ENCODE measurements at places on chromosomes 7 and 10.
A peak's percentile ranks its signal among the peaks of the same experiment; 100 is the strongest.

DNA sequence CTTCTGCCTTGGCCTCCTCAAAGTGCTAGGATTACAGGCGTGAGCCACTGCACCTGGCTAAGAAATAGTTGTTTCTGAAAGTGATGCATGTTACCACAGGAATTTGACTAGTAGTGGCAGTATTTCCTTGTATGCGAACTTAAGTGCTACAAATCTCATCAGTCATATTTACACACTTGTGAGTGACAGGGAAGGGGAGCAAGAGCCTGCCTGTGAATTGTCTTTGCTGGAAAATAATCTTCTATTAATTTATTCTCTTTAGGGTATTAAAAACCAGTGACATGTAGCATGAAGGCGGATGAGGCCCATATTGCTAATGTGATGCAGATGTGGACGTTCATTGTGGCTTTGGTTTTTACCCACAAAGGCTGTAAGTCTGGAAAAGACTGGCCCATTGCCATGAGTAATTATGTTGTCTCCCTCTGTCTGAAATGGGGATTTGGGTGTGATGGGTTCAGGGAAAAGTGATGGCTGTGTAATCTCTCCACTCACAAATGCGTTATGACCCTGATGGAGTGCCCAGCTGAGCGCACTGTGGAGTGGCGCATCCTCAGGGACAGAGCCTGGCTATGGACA is 97.6 kb downstream of the CCNY start:
- peak; percentile 42 for DNase-seq

GRCh38 chr7:107622429-107622828 is 38.2 kb upstream of the SLC26A4 start:
- DNase-seq: no peak

GRCh38 chr10:71766717-71767419 is 6.5 kb downstream of the VSIR start:
- peak; percentile 28 for DNase-seq

DNA sequence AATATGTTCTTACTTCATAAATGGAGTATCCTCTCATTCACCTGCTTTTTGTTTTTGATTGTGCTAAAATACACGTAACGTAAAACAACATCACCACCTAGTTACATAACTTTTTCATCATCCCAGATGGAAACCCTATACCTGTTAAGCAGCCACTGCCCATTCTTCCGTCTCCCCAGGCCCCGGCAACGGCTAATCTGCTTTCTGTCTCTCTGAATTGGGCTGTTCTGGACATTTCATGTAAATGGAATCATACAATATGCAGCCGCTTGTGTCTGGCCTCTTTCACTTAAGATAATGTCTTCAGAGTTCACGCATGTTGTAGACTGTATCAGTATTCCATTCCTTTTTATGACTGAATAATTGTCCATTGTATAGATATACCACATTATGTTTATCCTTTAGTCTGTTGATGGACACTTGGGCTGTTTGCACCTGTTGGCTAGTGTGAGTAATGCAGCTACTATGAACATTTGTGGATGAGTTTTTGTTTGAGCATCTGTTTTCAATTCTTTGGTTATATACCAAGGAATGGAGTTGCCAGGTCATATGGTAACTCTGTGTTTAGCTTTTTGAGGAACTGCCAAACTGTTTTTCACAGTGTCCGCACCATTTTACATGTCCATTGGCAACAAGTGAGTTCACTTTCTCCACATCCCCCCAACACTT is 14.1 kb upstream of the SUN1 start:
- peak; percentile 75 for DNase-seq

DNA sequence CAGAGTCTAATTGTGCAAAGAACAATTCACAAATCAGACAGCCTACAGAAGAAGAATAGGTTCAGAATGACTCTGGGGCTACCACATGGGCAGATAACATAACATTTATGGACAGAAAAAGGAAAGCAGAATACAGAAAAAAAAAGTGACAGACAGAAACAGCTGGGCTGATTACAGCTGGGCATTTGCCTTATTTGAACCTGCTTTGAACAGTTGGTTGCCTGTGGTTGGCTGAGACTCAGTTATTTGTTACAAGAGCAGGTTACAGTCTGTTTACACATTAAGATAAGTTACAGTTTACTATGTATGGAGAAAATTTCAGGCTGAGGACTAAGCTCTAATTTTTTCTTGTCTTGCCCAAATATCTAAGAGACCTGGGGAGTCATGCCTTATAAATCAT is 327.2 kb downstream of the GALNT17 start:
- no peak for DNase-seq

DNA sequence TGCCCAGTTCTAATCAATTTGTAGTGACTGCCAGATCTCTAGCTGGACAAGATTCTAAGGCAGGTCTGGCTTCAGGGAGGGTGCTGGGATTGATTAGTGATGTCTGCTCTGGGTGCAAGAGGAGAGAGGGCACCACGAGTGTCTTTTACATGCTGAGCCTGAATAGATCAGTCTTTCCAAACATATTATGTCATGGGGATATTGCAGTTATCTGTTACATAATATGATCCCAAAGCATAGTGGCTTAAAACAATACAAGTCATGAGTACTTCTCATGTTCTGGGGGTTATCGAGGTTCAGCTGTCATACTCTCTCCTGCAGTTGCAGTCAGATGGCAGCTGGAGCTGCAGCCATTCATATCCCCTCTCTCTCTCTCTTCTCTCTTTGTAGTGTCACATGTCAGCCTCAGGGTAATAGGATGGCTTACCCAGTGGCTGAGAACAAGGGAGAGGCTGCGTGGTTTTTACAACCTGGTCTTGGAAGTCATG is 26.0 kb downstream of the SLC29A3 start:
- no peak for DNase-seq

GRCh38 chr10:121340271-121340831 is 257.9 kb downstream of the FGFR2 start:
- DNase-seq: no peak

DNA sequence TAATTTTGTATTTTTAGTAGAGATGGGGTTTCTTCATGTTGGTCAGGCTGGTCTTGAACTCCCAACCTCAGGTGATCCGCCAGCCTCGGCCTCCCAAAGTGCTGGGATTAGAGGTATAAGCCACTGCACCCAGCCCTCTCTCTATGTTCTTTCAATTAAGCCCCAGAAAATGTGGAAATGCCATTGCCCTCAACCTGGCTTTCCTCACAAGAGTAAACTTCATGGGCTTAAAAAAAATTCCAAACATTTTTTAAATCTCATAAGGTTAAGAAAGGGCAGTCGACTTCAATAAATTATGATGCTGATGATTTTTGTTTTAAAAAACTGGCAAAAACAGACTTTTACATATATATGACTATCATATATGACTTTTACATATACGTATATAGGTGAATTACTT is 107.6 kb downstream of the TES start:
- no peak for DNase-seq

DNA sequence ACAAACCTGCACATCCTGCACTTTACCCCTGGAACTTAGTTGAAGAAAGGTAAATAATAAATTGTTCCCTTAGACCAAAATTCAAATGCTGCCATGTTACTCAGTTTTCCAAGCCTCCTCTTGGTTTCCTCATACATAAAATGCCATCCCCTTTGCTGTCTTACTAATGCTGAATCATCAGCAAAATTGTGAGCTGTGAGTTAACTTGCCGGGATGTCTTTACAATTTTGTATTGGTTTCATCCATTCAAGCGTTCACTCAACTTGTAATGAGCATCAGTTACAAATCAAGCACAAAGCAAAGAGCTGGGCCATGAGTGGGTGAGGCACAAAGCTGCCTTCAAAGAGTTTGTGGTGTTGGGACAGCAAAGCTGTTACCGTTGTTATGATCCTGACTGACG is 395.8 kb upstream of the ZMIZ1 start:
- no peak for DNase-seq

- DNase-seq: no peak
Observed at GRCh38 chr10:131568866-131569265, 257.3 kb upstream of the TCERG1L start.

DNA sequence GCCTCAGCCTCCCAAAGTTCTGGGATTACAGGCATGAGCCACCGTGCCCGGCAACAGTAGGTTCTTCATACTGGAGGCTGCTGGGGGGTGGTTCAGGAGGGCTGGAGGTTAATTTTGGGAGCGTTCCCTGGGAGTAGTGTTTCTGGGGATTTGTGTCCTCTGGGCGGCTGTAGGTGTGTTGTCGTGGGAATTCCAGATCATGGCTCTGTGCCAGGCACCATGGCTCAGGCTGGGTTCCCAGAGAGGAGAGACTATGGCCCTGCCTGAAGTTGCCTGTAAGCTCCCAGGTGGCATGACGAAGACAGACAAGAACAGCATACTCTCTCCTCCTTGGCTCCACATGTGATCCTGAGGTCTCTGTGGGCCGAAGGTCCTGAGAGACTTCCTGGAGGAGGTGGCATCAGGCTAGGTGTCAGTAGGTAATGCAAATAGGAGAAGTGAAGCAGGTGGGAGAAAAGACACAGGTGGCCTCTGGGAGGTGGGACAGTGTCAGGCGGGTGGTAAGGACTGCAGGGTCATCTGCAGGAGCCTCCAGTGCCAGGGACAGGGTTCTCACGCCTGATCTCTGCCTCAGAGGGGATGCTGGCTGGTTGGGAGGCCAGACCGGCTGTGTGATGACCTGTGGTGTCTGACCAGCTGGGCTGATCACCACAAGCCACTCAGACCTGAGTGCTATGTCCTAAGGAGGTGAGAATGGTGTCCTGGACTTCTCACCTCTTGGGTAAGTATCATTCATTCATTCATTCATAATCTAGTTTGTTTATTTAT is 18.7 kb downstream of the CLIP2 start:
- DNase-seq: no peak

DNA sequence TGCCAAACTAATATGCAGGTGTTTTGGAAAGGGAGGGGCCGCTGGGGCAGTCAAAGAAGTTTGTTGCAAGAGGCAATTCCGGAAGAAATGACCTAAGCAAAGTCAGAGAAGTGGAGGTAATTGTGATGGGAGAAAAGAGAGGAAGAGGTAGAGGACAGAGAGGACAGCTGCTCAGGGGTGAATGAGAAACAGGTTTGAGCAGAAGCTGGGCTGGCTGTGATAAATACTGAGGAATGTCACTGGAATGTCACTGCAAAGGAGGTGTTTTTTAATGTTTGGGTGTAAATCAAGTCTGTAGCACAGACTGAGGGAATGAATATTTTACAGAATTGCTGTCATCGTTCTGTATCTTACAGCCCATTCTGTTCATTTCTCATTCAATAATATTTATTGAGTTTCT is 207.2 kb downstream of the DPP6 start:
- DNase-seq: no peak

- DNase-seq: no peak
Observed at GRCh38 chr7:15561835-15562234, at the start of gene AGMO. TSS of gene AGMO (minus strand) at chr7:15562015.

GRCh38 chr7:104156842-104157277 is 51.0 kb downstream of the ORC5 start:
- no peak for DNase-seq

DNA sequence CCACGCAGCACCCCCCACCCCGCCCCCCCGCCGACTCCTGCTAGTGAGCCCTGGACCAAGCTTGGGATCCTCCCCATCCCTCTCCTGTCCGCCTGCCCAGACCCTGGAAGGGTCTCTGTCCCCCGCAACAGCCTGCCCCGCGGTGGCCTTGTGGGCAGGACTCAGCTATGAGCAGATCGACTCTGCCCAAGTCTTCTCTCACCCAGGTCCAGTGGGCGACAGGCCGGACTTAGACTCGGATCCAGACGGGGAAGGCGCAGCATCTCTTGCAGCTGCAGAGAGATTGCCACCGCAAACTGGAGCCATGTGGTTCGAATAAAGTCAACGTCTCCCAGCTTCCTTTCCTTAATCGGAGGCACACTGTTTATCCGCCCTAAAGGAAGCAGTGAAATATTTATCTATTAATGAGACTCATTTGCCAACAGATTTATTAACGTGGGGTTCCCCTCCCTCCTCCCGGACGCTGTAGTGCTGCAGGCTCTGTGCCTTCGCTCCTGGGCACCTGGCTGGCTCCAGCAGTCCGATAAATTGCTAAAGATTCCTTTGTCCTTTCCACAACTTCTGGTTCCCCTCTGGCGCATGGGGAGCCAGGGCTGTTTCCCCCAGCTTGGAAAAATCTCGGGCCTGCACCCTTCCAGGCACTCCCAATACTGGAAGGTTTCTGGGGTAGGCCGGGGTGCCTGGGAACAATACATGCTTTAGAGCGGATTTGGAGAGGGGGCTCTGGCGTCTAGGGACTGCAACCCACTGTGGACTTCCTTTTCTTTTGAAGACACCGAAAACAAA is 634 bp upstream of the HOXA7 start:
- no peak for DNase-seq

GRCh38 chr7:155643804-155644177 is 670 bp upstream of the RBM33 start:
- DNase-seq: no peak

- DNase-seq: no peak
Observed at GRCh38 chr7:153087498-153087897, 327.9 kb downstream of the ACTR3B start.

- no peak for DNase-seq
Observed at GRCh38 chr10:33507662-33508425, 173.4 kb upstream of the NRP1 start.

DNA sequence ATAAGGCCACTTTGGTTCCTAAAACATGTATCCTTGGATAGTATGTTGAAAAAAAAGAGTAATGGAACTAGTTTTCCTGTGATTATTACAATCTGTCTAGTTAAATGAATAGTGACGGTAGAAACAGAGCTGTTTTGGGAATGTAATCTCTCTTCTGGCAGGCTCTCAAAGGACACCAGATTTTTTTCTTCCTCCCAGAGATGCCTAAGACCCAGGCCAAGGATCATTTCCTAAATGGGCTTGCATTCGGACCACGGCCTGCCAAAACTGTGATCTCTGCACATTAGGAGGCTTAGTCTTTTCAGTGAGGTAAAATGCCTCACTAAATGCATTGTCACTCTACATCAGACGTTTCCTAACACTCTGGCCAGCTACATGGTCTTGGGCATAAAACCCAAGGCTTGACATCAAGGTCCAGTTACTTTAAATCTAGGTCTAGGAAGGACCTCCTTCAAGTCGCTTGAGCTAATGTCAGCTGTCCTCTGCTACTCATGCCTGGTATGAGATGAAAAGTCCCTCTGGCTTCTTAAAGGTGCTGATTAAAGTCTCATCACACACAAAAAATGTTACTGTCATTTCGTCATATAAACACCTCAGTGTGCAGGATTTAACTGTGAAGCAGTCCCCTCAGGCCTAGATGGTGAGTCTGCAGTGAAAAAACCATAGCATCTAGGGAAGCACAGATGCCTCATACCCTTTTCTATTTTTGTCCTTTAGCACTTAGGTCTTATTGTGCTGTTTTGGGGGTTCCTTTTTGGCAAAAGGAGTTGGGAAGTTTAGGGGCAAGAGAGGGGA is 47.7 kb downstream of the DLD start:
- no peak for DNase-seq
